ENCODE measurements at places on chromosomes 11 and 22.

DNA sequence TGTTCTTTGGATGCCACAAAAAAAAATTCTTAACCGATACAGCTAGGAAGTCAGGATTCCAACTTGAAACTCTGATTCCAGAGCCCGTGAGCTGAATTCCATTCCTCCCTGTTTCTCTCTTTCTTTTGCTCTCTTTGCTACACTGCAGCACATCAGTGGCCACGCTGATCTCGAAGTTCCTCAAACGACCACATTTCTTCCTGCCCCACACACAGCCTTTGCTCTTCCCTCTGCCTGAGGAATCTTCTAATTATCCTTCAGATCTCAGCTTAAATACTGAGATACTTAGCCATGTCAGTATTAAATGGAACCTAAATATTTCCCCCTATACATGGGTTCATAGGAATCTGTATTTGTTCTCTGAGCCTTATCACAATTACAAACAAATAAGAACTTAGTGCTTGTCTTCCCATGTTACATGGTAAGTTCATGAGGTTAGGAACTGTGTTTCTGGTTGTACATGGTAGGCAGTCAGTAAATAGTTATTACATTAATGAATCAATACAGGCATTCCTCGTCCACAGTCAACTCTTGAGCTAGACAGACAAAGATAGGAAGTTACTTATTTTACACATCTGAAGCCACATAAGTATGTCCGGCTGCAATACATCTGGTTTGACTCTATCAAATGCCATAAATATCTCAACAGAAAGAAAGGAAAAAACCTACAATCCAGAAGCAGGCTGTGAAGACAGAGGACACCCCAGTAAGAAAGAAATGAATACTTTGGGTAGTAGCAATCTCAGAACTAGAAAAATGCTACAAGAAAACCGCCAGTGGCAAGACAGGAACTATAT is 86.6 kb downstream of the MAML2 start:
- DNase-seq = no peak

DNA sequence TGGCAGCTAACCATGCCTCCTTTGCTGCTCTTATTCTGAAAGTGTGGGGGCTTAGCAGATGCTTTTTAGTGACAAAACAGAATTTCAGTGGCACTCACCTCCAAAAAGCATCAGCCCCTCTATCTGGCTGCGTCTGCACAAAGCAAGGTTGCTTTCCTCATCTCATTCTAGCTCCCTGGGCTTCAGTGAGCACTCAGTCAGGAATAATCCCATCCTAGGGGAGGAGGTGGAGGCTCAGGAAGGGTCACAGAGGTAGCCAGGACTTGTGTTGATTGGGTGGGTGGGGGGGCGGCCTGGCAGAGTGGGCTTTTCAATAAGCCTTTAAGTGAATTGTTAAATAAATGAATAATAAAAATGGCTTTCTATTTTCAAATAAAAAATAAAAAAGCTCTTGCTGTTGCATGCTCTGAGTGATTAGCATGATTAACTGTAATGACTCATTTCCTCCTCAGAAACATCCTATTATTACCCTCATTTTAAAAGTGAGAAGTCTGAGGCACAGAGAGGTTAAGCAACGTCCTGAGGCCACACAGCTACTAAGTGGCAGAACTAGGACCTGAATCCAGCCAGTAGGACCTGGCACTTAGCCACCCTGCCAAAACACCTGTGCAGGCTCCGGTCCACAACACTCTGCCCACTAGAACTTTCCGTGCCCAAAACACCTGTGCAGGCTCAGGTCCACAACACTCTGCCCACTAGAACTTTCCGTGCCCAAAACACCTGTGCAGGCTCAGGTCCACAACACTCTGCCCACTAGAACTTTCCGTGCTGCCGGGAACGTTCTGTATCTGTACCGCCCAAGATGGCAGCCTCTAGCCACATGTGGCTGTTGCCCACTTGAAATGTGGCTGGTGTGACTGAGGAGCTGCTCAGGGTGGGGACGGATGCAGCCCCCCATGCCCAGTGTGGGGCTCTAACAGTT is 5.5 kb downstream of the B3GAT1 start:
- no peak for DNase-seq

DNA sequence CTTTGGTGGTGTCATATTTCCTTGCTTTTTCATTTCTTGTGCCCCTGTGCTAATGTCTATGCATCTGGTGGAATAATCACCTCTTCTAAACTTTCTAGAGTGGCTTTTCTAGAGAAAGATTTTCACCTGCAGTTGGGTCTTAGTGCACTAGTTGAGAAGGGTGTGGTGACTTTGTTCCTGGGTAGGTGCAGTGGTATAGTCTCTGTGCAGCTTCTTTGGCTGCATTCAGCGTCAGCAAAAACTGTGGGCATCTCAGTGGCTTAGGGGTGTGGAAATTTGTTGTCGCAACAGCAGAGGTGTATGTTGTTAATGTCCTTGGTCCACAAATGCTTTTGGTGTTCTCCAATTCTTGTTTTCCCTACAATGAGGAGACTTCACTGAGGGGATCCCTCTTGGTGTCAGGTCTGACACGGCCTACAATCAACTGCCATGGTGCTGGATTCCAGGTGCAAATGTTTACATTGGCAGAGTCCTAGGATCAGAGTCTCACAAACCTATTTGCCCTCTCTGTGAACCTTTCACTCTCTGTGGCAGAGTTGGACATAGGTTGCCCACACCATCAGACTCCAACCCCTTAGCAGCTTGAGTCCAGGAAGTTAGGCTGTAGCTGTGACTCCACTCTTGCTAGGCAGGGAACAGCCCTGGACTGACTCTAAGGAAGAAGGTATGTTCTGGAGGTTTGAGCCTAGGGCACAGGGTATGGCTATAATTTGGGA is 48.8 kb downstream of the GDPD4 start:
- DNase-seq = no peak

DNA sequence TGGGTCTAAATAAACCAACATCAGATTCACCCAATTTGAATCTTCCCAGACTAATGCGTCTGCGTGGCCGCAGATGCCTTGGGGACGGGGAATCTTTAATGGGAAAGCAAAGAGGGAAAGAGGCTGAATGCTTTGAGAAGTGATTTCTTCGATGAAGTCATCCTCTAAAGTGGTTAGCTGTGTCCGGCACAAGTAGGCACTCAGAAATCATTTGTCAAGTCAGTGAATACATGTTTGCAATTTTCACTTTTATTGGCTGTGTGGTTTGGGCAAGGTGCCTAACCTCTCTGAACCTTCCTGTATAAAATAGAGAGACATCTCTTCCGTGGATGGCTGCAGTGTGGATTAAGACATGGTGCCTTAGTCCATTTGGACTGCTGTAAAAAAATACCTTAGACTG is 19.7 kb upstream of the IFT27 start:
- DNase-seq = no peak

GRCh38 chr22:48886604-48887393 is 940.9 kb downstream of the BRD1 start:
- DNase-seq = peak; percentile 10

Data from activated naive CD4-positive, alpha-beta T cell treated with anti-CD3 and anti-CD28 coated beads, Interleukin-2, amount 10 ng/mL, durations not matched to agents 7 days and 5 days (primary cell).